ENCODE measurements at places on chromosomes 6 and 20.

GRCh38 chr20:16025084-16025483 lies 548.2 kb downstream of the KIF16B start:
- no peak for DNase-seq

GRCh38 chr6:69758214-69758613 lies 38.6 kb downstream of the LMBRD1 start:
- DNase-seq, result no peak

- DNase-seq, result no peak
Measured at GRCh38 chr6:87919001-87919400, 128.6 kb upstream of the SPACA1 start.

DNA sequence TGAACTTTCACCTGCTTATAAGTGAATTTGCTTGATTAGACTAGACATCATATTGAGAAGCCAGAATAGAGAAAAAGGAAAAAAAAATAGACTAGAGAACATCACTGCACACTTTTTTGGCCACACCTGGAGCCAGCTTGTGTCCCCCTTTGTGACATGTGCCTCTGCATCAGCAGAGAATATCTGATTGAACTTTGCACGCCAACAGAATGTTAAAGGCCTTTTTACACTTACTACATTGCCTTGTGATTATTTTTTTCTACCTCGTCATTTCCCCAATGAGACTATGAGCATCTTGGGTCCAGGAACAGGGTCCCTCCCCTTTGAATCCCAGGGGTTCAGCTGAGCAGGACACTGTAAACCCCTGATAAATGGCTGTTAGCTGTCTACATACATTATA lies 17.2 kb upstream of the ZNF133 start:
- no peak for DNase-seq

DNA sequence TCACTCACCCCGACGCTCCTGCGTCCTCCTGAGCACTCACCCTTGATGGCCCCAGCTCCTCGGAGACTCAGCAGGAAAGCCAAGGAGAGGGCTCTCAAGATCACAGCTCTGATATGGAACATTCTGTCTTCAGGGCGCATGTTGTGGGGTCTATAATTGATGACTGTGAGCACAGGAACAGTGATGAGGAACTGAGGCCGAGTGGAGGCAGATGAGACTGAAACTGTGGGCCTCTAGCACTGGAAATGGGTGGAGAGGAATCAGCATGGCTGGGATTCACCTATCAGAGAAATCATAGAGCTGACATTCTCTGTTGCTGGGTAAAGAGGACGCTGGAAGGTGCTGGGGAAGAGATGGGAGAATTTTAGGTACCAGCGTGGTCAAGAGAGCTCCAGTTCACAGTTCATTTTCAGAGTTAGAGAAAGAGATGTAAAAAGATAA lies at the start of gene HLA-DPA1:
TSS of gene HLA-DPA1 (minus strand) at position 219 of the 441 bp plus-strand sequence.
- DNase-seq, result no peak

GRCh38 chr6:9933677-9934076 lies 481.2 kb downstream of the TFAP2A start:
- DNase-seq, result no peak

DNA sequence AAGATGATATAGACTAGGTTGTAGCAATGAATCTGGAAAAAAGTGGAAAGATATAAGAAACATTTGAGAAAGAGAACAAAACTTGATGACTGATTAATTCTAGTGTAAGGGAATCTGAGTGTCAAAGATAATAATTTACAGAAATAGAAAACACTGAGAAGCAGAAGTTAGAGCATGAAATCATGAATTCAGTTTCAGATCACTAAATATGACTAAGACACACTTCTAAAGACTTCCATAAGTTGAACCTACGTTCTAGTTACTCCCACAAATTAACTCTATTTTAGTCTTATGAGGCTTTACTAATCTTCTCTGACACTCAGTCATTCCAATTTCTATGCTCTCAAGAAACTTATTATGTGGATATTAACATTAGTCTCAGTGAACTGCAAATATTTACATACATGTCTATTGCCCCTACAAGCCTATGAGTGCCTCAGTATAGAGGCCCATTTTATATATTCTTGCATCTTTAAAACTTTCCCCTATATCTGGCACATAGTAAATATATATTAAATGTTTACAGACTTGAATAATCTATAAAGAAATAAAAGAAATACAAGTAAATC lies 30.4 kb downstream of the IBTK start:
- DNase-seq, result no peak
